Esophagus squamous epithelium (tissue), 5 donors: ENCODE measurements at places on chromosomes 16 and 17.

DNA sequence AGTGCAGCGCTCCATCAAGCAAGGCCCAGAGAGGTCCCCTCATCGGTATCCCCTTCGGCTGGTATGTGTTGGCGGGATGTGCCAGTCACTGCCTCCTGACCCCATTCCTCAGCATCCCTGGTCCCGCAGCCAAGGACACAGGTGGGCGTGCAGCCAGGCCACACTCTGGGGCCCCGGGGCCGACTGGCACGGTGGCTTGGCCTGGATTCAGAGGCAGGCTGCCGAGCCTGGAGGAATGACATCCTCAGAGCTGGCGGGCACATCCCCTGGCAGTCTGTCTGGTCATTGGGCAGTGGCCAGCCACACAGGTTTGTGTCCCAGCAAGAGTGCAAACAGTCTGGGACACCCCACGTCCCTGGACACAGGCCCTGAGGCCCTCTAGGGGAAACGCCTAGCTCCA lies 111.1 kb downstream of the SDK2 start:
- DNase-seq, result no peak

GRCh38 chr17:42394838-42395237 lies 6.6 kb upstream of the STAT3 start:
- no peak for DNase-seq

DNA sequence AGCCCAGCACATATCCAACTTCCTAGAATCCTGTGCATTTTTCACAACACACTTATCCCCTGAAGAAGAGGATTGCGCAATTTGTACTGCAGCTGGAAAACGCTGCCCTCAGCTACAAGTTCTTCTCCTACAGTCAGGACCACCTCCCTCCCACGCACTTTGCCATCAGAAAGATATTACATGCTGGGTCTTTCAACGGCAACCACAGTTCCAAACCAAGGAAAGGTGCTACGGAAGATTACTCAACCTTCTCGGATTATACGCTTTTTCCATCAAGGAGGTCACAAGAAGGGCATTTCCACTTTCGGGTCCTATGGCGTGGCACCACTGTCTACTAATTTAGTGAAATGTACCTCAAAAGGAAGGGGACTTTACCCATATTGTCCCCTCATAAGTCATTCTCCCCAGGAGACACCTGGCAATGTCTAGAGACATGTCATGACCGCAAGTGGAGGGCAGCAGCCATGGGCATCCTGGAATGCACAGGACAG lies 35.2 kb downstream of the USP7 start:
- DNase-seq, result no peak

- no peak for DNase-seq
These were observed 5.6 kb upstream of the CARHSP1 start for GRCh38 chr16:8874388-8874787.

DNA sequence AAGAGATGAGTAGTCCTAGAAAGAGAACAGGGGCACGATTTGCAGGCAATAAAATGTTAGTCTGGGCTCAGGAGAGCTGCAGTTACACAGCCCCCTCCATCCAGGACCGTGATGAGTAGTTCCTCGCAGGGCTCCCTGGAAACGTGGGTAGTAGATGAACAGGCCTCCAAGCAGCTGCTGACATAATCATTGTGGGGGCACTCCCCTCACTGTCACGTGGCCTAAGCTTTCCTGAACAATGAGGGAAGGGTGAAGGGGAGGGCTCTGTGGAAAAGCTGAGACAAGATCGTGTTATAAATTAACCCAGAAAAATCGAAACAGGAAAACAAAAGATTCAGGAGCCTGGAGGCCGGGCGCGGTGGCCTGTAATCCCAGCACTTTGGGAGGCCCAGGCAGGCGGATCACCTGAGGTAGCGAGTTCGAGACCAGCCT lies 1.3 kb upstream of the PER1 start:
- no peak for DNase-seq

GRCh38 chr16:13478991-13479390 lies 441.0 kb upstream of the ERCC4 start:
- DNase-seq, result no peak

DNA sequence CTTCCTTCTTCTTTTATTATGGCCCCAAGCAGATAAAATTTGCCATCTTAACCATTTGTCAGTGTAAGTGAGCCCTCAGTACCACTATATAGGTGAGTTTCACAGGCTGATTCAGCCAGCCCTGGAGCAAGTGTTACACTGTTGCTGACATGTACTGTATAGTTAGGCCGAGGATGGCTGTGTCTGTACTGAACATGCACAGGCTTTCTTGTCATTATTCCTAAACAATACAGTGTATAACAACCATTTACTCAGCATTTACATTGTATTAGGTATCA lies 53.7 kb downstream of the AMFR start:
- no peak for DNase-seq
